ENCODE measurements at places on chromosomes 3 and 15.

GRCh38 chr3:40841131-40841530, 316.4 kb downstream of the ZNF621 start:
- DNase-seq, result no peak

DNA sequence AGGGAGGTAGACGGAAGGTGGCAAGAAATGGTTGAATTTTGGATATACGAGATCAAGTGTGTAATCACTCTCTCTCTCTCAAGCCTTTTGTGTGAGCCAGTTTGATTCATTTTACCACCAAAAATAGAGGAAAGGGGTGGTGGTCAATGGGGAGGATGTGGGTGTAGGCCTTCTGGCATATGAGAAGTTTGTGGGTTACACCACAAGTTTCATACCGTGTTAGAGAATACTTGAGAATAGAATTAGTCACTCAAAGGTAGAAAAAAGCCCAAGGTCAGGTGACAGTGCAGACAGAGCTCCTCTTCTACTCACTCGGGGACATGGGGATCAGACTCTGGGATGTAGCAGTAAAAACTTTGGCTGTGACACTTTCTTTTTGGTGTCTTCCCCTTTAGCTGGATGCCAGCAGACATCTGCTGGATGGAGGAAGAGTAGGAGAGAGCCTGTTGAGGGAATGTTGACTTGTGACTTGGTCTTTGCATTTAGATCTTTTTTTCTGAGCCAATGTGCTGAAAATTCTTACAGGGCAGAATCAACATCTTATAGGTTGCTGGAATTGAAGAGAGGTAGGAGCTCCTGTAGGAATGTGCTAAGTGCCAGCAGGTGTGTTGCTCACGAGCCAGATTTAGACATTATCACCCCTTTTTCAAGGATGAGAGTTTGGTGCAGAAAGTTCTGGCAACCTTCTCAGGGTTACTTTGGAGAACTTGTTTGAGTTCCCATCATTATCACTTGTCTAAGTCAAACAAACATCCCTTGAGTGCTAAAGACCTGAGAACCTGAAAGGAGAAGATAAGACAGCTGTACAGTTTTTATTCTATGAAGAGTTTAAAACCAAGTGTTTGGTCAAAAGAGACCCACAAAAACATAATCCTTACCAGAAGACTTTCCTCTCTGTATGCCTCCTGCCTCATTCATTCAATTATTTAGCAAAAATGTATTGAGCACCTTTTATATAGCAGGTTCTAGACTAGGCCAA, 43.9 kb upstream of the RYK start:
- DNase-seq, result peak; percentile 18

- DNase-seq, result no peak
Measured at GRCh38 chr15:48887144-48887543, 9.2 kb downstream of the EID1 start.

DNA sequence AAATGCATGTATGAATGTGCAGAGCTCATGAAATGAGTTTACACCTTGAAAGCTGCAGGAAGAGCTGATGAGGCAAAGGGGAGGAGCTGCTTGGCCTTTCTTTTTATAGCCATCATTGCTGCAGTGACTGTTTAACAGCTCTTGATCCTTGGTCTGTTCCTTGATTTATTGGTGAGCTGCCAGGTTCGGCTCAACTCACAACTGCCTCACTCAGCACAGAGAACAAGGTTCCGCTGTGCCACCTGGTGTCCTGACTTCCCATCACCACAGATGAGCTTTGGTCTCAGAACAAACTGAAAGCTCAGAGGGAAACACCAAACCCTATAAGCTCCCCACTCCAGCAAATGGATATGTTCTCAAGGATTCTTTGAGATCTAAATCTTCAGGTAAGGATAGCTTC, 626.1 kb downstream of the MAGI1 start:
- no peak for DNase-seq

GRCh38 chr3:171622126-171622525, 161.9 kb upstream of the TNIK start:
- DNase-seq, result no peak

DNA sequence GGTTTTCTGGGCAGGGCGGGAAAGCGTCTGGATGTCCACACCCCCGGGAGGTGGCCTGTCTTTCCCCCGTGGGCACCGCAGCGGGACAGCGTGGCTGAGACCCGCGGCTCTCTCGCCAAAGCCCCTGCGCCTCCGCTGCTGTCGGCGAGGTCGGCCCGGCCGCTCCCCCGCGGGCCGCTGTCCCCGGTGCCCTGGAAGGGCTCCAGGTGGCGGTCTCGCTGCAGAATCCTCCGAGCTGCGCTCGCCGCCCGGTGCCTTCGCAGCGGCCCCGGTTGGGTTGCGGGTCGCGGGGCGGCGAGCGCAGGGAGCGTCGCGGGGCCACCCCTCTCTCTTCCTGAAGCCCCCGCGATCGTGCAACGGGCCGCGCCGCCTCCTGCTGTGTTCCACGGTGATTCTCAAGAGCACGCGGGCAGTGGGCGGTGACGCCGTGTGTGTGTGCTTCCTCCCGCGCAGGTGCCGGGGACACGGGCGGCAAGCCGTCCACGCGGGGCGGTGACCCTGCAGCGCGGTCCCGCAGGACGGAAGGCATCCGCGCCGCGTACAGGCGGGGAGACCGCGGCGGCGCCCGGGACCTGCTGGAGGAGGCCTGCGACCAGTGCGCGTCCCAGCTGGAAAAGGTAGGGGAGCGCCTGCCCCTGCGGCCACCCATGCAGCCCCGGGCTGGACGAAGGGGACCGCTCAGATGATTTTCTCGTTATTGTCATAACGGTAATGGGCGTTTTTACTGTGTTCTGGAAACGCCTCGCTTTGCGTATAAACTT, 54.4 kb downstream of the LRRK1 start:
- DNase-seq, result no peak

DNA sequence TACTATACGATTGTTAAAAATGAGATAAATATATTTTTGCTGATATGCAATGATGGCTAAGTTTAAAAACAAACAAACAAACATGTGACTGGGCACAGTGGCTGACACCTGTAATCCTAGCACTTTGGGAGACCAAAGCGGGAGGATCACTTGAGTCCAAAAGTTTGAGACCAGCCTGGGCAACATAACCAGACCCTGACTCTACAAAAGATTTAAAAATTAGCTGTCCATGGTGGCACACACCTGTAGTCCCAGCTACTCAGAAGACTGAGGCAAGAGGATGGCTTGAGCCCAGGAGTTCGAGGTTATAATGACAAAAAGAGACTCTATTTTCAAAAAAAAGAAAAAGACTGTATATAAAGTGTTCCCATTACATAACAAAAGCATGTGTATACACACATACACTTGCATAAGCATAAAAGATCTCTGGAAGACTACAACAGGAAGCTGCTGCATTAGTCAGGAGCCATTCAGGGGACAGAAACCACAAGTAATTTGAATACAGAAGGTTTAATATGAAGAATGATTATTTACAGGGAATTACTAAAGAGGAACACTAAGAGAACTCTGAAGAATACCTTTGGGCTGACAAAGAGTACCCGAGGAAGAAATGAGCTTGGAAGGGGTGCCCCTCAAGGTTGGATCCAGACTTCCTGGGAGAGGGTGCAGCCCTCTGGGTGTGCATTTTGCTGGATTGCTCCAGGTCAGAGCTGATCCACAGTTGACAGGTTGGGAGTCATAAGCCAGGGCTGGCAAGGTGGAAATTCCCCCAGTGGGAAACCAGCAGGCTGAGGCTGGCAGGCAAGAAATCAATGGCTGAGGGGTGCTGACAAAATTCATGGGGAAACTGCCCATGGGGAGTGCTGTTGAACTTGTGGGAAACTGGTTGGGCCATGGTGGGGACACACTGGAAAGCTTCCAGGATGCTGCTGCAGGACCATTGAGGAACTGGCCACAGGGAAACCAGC, 9.3 kb upstream of the TM4SF18 start:
- no peak for DNase-seq

DNA sequence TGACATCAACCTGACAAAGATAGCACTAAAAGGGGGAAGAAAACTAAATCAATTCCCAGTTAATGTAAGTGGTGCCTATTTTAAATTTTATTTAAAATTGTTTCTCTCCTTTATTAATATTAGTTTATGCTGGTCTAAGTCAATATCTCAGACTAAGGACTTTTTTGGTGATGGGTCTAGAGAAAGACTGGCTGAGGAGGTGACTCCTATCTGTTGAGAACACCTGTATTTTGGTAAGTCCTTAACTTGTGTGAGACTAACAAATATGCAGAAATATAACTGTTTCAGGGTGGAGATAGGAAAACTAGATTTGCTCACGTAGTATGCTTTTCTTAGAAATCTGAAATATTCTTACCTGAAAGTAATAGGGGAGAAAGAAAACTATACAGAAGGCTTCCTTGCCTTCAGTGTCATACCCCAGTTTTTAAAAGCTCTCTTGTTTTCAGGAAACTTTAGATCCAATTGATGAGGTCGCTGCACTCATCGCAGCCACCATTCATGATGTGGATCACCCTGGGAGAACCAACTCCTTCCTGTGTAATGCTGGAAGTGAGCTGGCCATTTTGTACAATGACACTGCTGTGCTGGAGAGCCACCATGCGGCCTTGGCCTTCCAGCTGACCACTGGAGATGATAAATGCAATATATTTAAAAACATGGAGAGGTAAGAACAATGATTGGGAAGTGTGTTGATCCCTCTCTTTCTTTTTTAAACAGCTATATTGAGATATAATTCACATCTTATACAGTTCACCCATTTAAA, 138.9 kb downstream of the PDE8A start:
- no peak for DNase-seq

GRCh38 chr15:59244337-59244736, 37.7 kb downstream of the LDHAL6B start:
- DNase-seq, result no peak

DNA sequence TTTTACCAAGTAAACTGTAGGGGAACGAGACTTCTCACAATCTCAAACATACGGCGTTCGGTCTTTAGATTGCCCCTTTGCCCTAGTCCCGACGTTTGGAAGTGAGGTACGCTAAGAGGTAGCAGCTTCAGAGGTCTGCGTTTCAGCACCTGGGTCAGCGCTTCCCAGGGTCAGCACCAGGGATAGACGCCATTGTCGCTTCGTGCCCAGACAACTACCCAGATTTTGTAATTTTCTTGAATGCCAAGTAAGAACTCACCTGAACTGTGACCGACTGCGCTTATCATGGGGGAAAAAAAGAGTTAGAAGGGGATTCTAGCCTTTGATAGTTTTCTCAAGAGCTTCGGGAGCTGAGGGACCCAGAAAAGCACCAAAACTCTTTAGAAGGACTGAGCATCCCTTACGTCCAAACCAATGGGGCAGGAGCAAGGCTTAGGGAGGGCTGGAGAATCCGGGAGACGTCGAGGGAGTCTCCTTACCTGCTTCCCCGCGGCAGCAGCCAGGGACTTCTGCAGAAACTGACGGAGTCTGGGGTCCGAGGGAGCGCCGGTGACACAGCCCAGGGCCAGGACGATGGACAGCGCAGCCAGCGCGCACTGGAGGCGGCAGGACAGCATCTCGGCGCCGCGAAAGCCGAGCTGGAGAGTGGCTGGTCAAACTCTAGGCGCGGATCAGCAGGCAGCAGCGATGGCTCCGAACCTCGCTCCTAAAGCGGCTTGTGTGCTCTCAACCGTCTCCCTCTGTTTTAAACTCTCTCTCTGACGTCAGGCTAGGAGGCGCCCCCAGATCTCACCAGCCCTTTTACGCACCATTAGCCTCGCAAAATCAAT, at the start of gene SST:
Gene SST, minus strand, starts transcription at position 720 of the 830 bp plus-strand sequence. Its CDS starts 103 bp downstream, at position 617.
- DNase-seq, result no peak

DNA sequence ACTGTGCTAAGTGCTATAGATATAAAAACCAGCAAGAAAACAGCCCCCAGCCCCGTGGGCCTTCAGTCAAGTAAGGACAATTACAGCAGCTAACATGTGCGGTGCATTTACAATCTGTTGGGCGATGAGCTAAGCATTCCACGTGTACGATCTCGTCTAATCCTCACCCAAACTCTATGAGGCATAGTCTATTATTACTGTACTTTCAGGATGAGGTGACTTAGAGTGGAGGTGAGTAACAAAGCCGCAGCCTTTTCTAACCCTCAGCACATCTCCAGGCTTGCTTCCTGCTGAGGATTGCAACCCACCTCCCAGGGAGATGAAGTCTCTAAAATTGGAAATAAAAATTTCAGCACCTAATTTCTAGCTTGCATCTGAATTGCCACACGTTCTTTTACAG, 53.2 kb upstream of the MCF2L2 start:
- DNase-seq, result no peak

DNA sequence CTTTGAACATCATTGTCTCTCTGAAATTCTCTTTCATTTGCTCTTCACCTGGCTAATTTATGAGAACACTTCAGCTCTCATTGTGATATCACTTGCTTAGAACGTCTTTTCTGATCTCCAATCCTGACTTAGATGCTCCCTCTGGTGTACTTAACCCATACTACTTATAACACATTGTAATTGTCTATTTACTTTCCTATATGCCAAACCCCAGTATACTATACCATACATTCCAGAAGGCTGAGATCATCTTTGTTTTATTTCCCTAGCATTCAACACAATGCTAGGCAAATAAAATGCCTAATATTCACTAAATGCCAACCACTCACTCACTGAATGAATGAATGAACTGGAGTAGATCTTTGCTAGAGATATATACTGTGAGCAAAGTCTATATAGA, 27.0 kb upstream of the PEX5L start:
- DNase-seq, result no peak

DNA sequence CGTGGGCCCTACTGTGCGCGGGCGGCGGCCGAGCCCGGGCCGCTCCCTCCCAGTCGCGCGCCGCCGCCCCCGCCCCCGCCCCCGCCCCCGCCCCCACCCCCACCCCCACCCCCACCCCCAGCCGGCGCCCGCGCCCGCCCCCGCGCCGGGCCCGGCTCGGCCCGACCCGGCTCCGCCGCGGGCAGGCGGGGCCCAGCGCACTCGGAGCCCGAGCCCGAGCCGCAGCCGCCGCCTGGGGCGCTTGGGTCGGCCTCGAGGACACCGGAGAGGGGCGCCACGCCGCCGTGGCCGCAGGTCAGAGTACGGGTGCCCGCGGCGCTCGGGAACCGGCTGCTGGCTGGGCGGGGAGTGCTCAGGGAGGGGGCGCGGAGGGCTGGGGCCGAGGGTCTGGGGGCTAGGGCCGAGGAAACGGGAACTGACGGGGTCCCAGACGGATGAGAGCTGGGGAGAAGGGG, 1.1 kb upstream of the PPARG start:
- DNase-seq, result no peak

DNA sequence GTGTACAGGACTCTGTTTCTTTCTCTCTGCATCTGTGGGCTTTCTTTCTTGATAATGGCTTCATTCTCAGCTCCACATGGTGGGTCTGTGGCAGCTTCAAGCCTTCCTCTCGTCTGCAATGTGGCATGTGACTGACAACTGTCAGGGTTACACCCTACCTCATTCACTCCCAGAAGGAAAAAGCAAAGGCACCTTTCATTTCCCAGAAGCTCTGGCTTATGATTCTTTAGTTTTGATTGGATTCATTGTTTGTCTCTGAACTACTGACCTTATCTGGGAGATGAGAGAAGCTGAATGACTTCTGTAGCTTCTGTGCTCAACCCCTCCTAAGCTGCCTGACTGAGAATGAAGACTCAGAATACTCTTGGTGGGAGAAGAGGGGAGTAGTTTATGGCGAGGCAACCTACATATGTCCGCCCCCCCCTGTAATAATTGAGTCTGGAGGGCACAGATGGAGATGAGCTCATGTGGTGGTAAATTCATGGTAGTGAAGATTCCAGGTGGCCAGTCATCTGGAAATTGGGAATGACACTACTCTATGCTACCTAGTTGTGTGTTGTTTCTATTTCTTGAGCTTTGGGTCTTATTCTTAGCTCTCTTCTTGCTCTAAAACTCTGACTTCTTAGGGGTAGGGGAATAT, 38.4 kb downstream of the KCNAB1 start:
- no peak for DNase-seq
